ENCODE measurements at places on chromosomes 13 and 19.

DNA sequence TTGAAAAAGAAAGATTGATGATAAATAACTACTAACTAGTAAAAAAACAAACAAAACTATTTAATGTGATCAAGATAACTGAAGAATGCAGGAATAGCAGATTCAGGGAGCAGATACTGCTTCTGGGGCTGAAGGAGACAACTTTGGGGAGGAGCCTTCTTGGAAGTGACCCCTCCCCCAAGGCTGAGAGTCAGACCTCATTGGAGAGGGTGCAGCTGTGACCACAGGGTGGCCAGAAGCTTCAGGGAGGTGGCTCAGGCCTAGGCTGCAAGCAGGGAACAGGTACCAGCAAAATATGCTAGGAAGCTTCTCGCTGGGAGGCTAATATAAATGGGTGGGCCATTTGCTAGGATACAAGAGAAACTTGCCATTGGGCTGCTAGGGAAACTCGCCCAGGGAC is 149.9 kb downstream of the MYO16 start:
- DNase-seq: no peak

DNA sequence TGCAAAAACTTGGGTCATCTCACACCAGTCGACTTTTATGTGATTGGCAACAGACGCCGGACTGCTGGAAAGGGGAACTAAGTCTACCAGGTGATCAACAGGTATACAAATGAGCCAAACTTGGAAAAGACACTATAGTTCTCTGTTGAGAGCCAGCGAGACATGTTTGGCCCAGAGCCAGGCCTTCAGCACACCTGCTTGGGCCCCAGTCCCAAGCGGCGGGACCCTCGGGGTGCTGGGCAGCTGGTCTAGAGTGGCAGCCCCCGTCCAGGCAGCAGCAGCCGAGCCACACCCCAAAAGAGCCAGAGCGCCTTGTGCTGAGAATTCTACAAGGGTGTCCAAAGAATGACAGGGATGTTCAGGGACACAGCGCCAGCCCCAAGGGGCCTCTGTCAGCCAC is 28.0 kb downstream of the NAXD start:
- DNase-seq: no peak

GRCh38 chr13:98214008-98214643 is 37.1 kb upstream of the RNF113B start:
- no peak for DNase-seq

DNA sequence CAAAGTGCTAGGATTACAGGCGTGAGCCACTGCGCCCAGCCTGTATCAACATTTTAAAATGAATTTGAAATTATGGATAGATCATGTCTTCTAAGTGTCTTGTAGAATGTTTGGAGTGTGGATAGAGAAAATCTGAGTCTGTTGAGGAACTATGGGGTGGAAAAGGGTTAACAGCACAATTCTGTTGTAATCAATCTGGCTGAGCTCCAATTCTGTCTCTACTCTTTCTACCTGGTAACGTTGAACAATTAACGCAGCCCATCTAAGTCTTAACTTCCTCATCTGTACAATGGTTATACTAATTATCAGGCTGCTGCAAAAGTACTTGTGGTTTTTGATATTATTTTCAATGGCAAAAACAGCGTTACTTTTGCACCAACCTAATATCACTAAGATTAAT is 4.1 kb downstream of the FPR2 start:
- no peak for DNase-seq

DNA sequence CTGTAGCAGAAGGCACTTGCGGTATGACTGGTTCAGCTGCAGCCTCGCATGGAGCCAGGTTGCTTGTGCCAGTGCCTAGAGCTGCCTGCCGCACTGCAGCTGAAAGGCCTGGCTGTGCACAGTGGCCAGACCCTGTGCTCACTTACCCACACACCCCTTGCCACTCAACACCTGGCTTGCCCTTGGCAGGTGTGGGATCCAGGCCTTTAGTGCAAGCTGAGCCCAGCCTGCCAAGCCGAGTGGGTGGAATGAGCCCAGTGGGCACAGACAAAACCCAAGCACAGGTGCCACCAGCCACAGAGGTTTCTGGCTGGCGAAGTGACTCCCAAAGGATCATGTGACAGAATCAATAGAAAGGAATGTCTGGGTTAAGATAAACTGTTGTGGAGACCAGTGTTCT is 19.5 kb downstream of the LIG4 start:
- DNase-seq: no peak

- no peak for DNase-seq
Measured at GRCh38 chr13:37202264-37202663, 96.8 kb upstream of the CSNK1A1L start.

DNA sequence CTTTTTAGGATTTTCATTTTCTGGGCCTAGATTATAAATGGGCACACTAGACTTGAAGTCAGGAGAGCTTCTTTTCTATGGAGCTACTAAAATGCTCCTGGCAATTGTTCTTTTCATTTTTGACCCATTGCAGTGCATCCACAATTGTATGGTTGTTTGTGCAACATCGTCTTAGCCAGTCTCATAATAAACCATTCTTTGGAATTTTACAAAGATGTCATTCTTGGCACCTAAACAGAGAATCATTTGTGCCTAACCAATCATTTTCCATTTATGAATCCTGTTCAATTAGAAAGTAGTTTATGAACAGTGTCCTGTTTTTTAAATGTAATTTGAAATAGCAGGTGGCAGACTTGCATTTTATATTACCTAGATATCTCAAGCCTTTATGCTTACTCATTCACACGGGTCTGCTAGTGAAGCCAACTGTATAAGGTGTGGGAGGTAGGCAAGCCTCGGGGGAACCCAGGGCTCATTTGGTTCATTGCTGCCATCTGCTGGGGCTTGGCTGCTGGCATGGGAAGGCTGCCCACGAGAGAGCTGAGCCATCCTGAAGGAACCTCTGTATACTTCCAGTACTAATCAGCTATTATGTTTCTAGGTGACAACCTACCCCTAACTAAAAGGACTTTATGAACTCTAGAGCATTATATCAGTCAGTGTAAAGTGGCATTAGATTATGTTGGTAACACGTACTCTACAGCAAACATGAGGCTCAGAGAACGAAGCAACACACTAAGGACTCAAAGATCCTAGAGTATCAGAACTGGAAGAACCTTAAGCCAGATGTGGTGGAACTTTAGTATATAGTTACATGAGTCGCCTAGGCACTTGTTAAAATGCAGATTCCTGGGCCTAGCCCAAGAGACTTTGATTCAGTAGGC is 60.0 kb downstream of the TPT1 start:
- DNase-seq: peak; percentile 25

DNA sequence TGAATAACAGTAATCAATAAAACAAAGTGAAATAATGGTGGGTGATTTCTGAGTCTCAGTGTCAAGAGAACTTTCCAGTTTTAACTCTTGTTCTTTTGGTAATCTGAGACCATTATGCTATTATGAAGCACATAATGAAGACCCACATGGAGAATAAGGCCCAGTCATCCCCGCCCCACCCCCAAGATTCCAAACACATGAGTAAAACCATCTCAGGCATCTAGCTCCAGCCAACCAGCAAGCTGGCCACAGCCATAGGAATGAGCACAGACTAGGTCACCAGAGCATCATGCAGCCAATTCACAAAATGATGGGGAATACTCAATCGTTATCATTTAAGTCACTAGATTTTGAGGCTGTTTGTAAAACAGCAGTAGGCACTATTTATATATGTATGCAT is 1769.0 kb upstream of the PCDH20 start:
- DNase-seq: peak; percentile 64

DNA sequence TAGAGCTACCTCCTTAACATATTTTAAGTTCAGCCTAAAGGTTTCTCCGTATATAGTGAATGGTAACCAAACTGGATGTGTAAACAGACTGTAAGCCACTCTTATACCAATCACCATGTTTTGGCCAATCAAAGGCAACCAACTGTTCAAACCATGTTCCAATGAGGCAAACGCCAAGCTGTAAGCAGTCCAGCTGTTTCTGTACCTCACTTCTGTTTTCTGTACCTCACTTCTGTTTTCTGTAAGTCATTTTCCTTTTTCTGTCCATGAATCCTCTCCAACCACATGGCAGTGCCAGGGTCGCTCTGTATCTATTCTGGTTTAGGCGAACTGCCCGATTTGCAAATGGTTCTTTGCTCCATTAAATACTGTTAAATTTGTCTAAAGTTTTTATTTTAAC is 24.4 kb downstream of the COMMD6 start:
- DNase-seq: no peak

DNA sequence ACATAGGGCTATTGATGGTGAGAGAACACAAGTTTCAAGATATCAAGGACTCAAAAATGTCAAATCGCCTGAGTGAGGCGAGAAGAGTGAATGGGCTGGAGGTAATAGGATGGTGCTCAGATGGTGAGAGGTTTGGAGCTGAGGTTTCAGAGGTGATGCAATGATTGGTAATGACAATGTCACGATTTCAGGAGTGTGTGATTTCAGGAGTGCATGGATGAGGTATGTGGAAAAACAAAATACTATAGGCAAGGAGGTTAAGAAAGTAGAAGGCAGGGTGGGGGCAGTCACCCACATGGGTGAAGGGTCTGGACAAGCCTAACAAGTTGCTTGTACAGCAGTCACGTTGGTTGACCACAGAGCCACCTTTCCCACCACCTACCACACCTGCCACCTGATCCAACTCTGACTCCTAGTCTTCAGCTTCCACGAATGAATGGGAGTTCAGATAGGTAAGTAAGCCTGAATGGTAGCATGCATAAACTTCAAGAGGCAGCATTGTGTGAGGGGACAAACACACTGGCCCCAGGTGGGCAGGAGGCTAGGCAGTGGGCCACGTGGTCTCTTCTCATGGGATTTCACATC is 71.5 kb downstream of the RUBCNL start:
- DNase-seq: no peak

DNA sequence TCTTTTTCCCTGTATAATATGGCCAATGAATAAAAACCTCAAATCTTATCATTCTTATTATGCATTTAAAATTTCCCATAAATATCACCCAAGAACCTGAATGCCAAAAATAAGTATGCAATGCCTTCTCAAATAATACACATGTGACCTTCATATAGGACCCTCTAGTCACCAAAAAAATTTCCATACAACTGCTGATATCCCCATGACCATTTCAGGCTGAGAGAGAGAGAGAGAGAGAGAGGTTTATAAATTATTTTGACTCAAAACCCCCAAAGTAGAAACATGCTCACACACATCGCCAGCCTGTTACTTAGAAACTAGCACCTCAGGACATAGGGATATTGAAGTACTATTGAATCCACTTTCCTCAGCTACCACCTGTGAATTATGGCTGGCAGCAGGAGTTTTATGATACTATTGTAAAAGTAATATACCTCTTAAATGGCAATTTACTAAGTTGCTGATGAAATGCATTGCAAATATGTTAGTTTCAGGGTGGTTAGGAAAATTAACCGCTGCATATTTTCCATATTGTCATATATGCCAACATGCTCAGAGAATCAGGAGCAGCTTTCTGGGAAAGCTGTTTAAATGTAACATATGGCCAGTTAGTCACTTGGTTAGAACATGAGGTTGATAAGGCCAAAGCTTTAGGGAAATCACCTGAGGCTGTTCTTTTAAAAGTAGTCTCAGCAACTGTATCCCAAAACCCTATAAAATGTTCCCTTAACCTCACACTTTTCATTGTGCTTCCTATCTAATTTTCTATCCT is 230.8 kb downstream of the DCT start:
- no peak for DNase-seq

- no peak for DNase-seq
Measured at GRCh38 chr13:23740002-23740401, 149.2 kb downstream of the MIPEP start.

- no peak for DNase-seq
Measured at GRCh38 chr19:46328079-46328478, 18.8 kb upstream of the PPP5C start.

- no peak for DNase-seq
Measured at GRCh38 chr19:46144756-46145155, 3.3 kb upstream of the IGFL2 start.

- DNase-seq: no peak
Measured at GRCh38 chr13:45167611-45168554, 33.0 kb downstream of the KCTD4 start.

DNA sequence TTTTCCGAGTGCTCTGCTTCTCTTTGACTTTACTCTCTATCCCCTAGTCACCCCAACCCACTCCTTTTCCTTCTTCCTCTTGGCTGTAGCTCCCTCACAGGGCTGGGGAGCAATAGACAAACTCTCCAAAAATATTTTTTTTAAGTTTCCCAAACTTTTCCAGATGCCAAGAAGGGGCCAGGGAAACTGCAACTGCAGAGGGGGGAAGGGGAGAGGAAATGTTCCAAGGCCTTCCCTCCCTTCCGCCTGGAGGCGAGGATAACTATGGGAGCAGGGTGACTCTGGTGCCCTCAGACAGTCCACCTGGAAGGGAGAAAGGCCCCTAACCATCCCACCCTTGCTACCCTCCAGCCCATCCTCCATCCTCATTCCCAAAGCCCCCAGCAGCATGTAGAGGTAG is 49.4 kb downstream of the LYL1 start:
- DNase-seq: peak; percentile 45

- DNase-seq: no peak
Measured at GRCh38 chr13:107348925-107349324, 781.0 kb upstream of the ARGLU1 start.

DNA sequence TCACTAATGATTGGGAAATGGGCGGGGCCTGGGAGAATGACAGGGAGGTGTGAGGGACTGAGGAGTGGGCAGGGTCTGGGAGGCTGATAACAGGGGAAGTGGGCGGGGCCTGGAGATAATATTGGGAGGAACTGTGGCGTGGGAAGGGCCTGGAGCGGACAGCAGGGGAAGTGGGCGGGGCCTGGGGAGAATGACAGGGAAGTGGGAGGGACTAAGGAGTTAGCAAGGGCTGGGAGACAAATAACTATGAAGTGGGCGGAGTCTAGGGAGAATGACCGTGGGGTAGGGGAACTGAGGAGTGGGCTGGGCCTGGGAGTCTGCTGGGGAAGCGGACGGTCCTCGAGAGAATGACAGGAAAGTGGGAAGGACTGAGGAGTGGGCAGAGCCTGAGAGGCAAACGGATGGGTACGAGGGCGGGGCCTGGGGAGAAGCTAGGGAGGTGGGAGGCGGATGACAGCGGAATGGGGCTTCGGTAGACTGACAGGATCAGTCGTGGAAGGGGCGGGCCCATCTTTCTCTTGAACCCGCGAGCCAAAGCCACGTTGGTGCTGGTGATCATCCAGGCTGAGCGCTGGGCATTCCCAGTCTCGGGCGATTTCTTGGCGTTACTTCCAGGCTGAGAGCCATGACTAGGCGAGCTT is 14.0 kb upstream of the TUBB4A start:
- peak; percentile 73 for DNase-seq

GRCh38 chr13:99738626-99739025 is 232.9 kb downstream of the ZIC5 start:
- no peak for DNase-seq

All from fibroblast of skin of left biceps (primary cell).